ENCODE measurements at places on chromosomes 5 and 9.

GRCh38 chr5:150368526-150368925 is 11.0 kb downstream of the TCOF1 start:
- no peak for DNase-seq

- peak; percentile 5 for DNase-seq
Observed at GRCh38 chr9:95131023-95131943, 186.2 kb downstream of the FANCC start.

- no peak for DNase-seq
Observed at GRCh38 chr5:32461441-32462120, 17.0 kb upstream of the ZFR start.

GRCh38 chr9:32965999-32966722 is 35.3 kb downstream of the APTX start:
- DNase-seq, result no peak

- no peak for DNase-seq
Observed at GRCh38 chr9:81370650-81371049, 318.7 kb downstream of the TLE1 start.

DNA sequence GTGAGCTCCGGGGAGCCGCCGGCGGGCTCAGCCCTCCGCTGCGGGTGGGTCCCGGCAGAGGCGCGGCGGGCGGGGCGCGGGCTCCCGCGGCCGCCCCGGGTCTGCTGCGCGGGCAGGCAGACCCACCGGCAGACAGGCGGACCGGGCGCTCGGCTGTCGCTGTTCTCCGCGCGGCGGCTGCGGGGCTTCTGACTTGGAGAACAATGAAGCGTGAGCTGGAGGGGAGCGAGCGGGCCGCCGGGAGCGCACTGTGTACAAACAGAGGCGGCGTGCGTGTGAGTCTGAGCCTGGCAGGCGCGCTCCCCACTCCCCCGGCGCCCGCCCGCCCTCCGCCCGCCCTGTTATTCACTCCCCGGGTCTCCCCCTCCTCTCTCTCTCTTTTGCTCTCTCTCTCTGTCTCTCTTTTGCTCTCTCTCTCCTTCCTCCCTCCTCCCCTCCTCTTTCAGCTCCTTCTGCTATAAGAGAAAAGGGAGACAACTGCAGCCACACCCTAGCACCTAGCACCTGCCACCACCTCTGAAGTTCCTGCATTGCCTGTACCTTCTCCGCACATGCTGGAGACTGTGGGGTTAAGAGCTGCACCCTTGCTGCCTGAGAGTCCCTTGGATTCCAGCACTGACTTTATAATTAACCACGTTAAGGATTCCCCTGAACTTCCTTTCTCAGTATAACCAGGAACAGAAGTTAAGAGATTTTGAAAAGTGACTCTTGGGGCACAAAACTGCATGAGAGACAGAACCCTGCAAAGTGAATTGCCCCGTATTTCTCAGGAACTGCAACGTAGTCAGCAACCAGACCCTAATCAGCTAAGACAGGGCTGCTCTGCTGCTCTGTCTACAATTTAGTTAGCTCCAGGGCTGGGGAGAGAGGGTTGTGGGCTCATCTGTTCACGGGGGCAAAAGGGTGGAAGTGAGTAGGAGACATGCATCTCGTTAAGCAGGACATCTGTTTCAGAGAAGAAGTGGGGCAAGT is at the start of gene EDIL3:
EDIL3 (minus strand) TSS at position 277 of the 972 bp plus-strand sequence. CDS start 506 bp downstream, outside the sequence.
- no peak for DNase-seq

- no peak for DNase-seq
Observed at GRCh38 chr5:147450606-147451005, 59.3 kb downstream of the DPYSL3 start.

DNA sequence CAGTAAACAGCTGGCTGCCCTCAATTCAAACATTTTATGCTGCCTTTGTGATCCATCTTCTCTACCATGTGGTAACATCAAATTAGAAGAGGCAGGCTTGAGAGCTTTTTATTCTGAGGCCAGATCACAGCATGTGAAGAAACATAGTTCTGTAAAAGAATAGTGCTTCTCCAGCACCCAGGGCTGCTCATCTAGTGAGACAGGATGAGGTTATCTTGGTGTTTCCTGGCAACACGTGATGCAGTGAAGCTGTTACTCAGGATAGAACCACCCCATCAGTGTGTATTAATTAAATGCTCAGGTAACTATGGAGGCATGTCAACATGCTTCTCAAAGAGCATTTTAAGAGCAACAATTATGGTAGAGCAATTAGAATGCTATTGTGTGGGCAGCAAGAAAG is 400.5 kb upstream of the ACO1 start:
- DNase-seq, result no peak

DNA sequence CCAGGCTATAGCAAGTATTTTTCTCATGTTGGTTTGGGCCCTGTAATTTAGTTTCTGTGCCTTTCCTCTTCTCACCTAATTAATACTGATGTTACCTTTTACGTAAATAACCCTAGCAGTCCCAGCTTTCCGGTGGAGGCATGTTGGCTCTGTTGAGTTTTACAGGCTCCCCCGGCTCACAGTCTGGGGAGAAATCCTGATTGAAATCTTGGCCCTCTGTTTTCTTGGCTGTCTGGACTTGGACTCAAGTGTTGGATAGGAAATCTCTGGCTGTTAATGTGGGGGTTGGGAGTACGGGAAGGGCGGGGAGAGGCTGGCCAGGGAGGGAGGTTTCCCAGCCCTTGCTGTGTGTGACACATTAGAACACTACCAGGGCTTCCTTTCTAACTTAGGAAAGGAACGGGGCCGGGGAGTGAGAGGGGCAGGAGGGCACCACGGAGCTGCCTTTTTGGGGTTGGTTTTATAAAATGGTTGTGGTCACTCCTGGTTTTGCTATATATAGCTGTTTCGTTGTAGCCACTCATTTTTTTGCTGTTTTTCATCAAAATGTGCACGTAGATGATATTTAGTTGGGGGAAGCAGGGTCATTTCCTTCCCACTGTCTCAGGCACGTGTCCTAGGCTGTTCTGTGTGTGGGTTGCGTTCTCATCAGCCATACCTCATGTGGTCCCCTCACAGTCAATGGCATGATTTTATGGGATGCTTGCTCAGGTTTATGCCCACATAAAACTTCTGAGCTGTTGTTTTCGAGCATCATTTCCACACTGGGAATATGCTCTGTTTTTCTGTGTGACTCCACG is 11.0 kb downstream of the TRIO start:
- no peak for DNase-seq

GRCh38 chr9:19527663-19528062 is 118.9 kb downstream of the ACER2 start:
- DNase-seq, result no peak

- no peak for DNase-seq
Observed at GRCh38 chr5:179113143-179113530, 53.0 kb downstream of the ZNF354C start.

GRCh38 chr5:152634586-152634985 is 229.5 kb upstream of the NMUR2 start:
- DNase-seq, result no peak

DNA sequence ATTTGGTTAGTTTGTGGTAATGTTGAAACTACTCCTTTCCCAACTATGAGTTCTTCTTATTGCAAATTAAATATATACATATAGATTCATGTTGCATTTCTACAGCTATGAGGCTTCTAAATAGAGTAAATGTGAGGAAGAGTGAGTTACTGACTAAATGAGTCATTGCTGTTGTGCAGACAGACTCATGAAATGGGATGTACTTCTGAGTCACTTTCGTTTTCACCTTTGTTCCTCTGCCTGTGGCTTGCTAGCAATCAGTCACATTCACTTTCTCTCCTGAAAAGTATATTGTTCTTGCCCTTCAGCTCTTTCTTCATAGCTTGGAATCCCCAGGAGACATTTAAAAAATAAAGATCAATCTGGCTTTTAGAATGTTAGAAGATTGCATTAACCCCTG is 295.5 kb upstream of the SMC2 start:
- DNase-seq, result no peak

DNA sequence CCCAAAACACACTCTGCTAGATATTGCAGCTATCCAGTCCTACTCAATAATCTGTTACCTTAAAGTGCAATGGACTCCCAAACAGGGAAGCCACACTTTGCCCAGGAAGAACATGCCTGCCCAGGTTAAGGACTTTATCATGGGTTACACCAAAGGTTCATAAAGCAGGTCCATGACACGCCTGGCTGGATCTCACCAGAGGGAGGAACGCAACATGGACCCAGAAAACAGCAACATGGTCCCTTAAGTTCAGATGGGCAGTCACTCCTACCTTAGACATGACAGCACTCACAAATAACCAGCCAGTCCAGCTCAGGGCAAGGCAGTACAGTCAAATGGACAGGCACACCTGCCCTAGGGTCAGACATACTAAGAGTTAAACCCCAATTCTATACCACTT is 3.8 kb downstream of the P4HA2 start:
- no peak for DNase-seq

DNA sequence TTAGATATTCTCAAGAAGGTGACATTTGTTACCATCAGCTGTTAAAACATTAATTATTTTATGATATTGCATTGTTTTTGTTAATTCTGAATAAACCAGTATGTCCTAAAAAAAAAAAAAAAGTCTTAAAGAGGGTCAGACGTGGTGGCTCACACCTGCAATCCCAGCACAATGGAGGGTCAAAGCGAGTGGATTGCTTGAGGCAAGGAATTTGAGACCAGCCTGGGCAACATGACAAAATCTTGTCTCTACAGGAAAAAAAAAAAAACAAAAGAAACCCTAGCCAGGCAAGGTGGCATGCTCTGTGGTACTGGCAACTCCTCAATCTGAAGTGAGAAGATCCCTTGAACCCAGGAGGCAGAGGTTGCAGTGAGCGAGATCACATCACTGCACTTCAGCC is 46.8 kb downstream of the CYLC2 start:
- no peak for DNase-seq

GRCh38 chr9:76876098-76876497 is 29.8 kb downstream of the PRUNE2 start:
- DNase-seq, result no peak

- DNase-seq, result no peak
Observed at GRCh38 chr5:119336845-119337580, 18.8 kb upstream of the TNFAIP8 start.

DNA sequence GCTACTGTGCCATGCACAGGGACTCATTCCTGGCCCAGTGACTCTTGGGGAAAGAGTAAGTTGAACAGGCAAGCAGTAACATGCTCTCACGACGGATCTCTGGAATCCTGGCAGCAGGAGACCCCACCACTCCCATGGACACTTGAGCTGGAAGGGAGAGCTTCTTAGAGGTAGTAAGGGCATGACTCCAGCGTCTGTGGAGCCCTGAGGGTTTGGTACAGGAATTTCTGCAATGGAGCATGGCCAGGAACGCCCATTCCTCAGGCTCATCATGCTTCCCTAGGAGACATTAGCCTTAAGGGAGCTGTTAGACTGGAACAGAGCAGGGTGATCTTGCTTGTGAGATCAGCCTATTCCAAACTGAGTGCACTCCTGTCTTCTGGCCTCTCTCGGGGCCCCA is 212.9 kb downstream of the MAT2B start:
- no peak for DNase-seq

DNA sequence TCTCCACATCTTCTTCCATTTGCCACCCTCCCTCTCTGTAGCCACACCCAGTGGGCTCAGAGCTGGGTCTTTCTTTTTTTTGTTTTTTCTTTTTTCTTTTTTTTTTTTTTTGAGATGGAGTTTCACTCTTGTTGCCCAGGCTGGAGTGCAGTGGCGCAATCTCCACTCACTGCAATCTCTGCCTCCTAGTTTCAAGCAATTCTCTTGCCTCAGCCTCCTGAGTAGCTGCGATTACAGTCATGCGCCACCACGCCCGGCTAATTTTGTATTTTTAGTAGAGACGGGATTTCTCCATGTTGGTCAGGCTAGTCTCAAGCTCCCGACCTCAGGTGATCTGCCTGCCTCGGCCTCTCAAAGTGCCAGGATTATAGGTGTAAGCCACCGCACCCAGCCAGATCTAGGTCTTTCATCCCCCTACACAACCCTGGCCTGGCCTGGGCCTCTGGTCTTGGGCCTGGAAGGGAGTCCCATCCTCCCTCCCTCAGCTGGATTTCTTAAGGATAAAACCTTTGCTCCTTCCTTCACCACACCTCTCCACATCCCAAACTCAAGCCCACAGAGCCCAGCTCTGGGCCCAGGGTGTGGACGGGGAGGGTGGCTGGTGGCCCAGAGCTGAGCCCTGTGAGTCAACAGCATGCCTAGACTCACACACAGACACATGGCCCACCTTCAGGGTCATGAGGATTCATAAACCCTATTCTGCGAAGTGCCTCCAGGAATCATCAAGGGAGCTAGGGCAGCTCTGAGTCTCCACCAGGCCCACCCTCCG is 18.8 kb upstream of the KCNIP1 start:
- no peak for DNase-seq

DNA sequence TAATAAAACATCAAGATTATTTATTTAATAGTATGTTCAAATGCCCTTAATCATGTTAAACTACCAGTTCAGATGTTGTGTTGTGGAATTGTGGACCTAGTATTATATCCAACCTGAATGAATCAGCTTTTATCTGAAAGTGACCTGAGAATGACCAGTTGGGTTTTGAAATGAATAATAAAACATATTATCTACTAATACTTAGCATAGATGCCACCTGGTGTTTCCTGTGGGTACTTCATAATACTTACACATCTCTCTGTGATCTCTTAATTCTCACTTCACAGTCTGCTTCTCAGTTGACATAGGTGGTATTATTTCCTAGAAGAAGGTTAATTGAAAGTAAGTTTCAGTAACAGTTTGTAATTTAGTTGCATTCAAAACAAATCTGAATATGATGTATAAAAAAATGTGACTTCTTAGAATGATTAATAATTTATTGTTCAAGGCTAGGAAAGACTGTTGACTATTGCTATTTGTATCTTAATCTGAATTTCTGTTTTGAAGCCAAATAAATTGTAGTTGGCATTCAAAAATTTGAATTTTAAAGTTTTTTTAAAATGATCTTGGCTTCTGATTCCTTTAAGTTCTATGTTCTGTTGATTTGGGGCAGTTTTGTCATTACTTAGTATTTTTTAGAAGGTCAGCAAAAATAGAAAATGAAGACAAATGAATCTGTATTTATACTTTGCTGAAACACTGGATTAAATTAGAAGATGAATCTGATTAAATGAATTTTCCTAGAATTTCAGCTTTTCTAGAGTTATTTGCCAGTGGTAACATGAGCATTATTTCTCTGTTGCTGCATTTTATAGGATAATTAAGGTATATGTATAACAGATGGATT is 48.2 kb downstream of the KIF2A start:
- DNase-seq, result no peak

- no peak for DNase-seq
Observed at GRCh38 chr5:33810491-33811120, 81.2 kb downstream of the ADAMTS12 start.

DNA sequence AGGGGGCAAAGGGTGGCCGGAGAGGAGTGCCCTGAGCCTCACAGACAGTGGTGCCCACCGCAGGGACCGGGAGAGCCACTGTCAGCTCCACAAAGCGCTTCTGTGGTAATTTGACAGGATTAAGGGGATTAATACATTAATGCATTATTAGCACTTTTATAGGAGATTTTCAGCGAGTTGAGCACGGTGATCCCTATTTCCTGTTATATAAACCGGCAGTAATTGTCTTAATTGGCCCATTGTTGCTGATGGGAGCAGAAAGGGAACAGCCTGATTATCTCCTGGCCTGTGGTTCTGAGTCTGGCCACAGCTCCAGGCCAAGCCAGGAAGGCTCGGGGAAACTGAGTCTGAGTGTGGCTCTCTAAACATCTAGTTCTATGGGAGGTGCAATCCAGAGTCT is 423.6 kb downstream of the CDK5RAP2 start:
- DNase-seq, result no peak

- no peak for DNase-seq
Observed at GRCh38 chr9:95750725-95751519, 124.6 kb upstream of the ERCC6L2 start.

GRCh38 chr9:89149726-89150125 is 28.9 kb downstream of the SHC3 start:
- no peak for DNase-seq

GRCh38 chr5:91111473-91112238 is 271.5 kb downstream of the ARRDC3 start:
- DNase-seq, result no peak

- DNase-seq, result no peak
Observed at GRCh38 chr5:178216088-178216534, 11.8 kb downstream of the HNRNPAB start.
